ENCODE measurements at places on chromosomes 6 and 20.

GRCh38 chr6:158077676-158078075 lies 90.4 kb downstream of the SERAC1 start:
- no peak for DNase-seq

DNA sequence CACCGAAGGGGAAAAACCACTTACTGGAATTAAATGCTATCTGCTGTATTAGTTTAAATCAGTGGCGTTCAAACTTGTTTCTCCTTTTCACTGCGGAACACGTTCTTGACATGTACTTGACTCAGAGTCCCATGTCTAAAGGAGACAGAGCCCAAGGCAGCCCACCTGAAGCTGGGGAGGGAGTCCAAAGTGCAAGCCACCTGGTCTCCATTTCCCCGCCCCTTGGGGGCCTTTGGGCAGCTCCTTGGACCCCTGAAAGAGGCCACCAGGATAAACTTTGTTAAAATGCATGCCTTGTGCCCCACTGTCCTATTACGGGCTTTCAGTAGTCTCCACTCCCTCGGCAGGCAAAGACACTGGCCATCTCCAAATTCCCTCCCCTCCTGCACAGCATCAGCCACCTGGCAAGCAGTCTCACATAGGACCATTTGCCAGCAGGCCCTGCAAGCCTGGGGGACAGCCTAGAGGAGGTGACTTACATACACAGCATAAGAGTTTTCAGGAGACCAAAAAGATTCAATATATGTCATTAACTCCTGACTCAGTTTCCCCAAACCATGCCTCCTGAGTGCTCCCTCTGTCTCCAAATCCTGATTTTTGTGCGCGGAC lies 6.7 kb downstream of the PCK1 start:
- DNase-seq = no peak

GRCh38 chr6:26243132-26243531 lies 121.9 kb upstream of the BTN3A2 start:
- DNase-seq = no peak

DNA sequence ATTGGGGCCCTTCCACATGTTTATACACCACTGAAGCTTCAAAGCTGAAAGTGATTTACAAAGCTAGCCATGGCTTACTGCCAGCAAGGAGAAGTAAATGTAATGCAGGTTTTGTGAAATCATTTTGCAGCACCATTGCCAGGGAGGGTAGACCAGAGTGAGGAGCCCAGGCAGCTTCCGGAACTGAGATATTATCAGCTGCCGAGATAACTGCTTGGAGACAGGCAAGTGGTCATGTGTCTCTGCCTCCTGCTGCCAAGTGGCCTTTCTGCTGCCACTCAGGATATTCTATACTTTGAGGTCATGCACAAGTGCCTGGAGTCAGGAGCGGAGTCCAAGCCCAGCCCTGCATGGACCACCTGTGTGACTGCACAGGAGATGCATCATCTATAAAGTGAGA lies 160.2 kb downstream of the SYNDIG1 start:
- peak; percentile 24 for DNase-seq

DNA sequence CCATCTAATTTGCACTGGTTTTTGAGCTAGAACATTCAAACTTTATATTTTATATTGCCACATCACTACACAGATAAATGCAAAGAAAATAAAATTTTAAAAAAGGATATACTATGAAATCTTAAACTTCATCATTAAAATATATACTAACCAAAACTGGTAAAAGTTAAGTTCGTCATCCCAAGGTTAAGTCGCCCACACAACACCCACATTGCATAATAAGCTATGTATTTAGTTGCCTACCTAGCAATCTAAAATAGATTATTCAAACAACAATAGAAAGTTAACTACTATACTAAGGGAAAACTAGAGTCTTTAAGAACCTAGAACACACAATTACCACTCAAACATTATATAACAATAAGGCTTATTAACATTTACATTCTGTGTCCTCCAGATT lies 24.5 kb downstream of the PDE10A start:
- DNase-seq = no peak

DNA sequence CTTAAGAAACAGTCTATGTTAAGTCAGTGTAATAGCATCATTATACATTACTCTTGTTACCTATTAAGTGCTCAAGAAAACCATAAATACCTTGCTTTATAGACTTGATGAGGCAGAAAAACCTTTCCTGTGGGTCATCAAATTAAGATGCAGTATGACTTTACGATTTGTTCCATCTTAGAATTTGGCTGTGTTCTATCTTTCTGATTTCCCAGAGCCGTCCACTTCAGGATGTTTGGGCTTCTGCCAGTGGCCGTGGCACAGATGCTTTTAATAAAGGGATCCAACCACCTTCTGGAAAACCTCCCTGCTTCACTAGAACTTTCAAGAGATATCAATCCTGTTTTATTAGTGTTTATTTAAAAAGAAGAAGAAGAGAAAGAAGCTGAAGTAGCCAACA lies 71.2 kb downstream of the PDE7B start:
- no peak for DNase-seq

DNA sequence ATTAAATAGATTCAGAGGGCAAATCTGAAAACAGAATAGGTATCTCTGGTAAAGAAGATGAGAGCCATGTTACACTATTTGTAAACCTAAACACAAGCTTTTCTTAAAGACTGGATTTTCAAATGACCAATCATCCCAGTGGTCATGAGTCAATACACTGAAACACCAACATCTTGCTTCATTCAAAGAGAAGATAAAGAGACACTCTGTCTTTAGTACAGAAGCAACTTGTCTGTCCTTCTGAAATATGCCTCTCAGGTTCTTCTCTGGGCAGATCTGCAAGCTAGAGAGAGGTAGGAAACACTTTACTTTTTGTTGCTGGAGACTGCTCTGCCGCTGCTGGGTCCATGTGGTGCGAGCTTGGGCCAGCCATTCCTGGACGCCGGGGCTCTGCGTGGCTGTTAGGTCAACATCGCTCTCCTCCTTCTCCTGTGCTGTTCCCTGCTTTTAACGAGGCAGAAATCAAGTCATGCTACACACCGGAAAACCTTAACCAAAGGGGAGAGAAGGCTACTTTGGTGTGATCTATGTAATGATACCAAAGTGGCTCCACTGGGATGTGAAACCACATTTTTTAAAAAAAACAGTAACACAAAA lies 368.2 kb downstream of the SYNE1 start:
- peak; percentile 14 for DNase-seq

DNA sequence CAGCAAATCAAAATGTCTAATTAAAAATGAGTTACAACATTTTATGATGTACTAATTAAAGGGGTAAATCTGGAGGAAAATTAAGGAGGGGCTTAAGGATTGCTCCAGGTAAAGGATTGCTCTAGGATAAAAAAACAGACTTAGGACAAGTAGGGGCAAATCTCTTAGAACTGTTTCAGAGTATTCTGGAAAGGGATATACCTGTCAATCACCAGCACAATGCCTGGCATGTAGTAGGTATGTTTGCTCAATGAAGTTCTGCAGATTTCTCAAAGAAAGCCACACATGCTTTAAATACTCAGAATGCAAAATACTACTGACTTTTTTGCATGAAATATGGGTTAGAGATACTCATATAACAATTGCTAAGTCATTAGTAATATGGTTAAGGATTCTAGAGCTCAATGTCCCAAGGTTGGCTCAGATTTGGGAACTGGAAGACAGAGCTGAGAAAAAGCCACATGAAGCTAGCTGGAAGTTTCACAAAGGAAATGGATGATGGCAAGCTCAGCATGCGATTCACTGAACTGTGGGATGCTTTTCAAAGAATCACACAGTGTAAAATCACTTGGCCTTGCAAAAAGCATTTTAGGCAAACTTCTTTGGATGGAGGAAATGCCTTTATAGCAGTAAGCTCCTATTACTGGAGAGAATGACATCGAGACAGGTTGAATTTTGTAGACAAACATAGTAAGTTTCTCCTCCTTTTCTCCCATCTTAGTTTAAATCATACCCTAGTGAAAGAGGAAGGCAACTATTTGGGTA lies 72.8 kb downstream of the MAP3K5 start:
- no peak for DNase-seq

Measured in mesenchymal stem cell (in vitro differentiated cells and primary cell).